ENCODE measurements at places on chromosomes 6 and 20.

GRCh38 chr6:87728706-87729105, 26.7 kb upstream of the AKIRIN2 start:
- no peak for DNase-seq

GRCh38 chr6:6406715-6407070, 86.2 kb upstream of the F13A1 start:
- DNase-seq: no peak

GRCh38 chr6:5998711-5999687, 7.7 kb downstream of the NRN1 start:
- DNase-seq: no peak

GRCh38 chr6:14665827-14666724, 548.5 kb downstream of the CD83 start:
- no peak for DNase-seq

DNA sequence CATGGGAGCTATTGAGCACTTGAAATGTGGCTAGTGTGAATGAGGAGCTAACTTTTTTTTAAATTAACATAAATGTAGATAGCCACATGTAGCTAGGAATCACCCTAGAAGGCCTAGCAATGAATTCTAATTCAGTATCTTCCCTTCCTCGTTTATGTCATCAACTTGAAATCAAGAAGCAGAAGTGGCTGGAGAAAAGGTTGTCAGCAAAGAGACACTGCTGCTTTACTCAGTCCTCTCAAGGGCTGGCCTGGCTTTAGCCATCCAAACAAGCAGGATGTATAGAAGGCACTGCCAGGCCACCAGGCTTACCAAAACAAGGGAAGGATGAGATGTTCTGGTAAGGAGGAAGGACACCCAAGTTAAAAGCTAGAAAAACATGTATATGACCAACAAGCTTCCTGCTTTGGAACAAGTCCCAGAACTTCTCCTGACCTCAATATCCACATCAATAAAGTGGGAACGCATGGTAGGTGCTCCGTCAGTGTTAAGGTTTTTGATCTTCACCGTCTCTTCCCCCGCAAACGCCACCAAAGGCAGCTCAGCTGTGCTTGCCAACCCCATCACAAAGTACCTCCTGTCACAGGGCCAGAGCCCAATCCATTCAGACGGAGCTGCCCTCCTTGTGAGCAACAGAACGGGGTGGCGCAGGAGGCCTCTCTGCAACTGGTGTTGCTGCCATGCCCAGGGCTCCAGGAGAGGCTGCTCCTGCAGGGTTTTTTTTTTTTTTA, 235.8 kb upstream of the RIN2 start:
- DNase-seq: no peak

DNA sequence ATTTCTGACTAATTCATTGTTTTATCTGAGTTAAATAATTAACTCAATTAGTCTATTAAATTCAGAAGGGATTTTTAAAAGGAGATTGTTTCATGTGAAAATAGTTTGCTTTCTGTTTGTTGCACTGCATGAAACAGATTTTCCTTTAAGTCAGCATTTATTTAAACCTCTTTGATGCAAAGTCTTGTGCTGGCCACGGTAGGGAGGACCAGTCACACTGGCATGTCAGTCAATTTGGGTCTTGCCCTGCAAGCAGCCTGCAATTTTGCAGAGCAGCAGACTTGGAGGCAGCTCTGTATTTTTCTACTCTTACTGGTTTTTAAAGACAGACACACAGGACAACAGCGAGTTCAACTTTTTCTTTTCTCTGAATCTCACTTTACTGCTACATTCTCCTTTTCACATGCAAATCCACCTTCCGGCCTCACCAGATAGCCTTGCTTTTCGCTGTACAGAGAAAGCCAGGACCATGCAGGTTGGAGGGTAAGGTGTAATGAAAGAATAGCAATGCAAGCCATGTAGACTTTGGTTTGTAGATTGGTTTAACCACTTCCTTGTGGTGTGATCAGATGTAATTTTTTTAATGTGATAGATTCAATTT, 689.9 kb upstream of the AGPAT4 start:
- no peak for DNase-seq

DNA sequence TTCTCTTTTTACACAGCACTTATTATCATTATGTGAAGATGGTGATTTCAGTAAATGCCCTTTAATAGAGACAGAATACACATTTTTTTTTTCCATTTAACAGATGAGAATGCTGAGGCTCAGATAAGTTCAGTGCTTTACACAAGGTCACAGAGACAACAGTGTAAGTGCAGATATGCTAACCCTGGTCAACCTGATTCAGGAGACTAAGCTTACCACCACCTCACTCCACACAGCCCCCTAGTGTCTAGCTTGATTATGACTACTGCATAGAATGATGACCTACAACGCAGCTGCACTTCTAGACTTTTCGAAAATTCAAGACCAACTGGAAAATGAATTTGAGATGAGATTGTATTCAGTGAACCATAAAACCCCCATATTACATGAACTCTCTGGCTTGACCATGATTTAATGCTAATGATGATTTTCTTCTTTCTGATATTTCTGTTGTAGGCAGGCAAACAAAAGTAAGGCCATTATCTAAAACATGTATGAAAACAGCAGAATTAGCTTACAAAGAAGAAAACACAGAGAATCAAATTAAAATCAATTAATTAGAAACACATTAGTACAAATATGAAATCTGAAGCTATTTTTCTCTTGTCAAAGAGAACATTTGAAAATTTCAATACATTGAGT, 212.1 kb upstream of the PHACTR1 start:
- DNase-seq: no peak

- no peak for DNase-seq
Measured at GRCh38 chr6:105045526-105045925, 88.6 kb downstream of the LIN28B start.

DNA sequence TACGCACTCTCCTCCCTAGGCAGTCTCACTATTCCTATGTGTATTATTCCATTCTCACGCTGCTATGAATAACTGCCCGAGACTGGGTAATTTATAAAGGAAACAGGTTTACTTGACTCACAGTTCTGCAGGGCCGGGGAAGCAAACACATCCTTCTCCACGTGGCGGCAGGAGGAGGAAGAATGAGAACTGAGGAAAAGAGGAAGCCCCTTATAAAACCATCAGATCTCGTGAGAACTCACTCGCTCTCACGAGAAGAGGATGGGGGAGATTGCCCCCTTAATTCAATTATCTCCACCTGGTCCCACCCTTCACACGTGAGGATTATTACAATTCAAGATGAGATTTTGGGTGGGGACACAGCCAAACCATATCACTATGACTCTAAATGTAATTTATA, 61.9 kb downstream of the ECT2L start:
- DNase-seq: no peak

GRCh38 chr6:2531426-2532215, 219.1 kb downstream of the MYLK4 start:
- no peak for DNase-seq

- DNase-seq: no peak
Measured at GRCh38 chr6:26123675-26123946, 36.4 kb downstream of the HFE start.

- DNase-seq: no peak
Measured at GRCh38 chr6:31473244-31473643, 24.7 kb upstream of the MICB start.

DNA sequence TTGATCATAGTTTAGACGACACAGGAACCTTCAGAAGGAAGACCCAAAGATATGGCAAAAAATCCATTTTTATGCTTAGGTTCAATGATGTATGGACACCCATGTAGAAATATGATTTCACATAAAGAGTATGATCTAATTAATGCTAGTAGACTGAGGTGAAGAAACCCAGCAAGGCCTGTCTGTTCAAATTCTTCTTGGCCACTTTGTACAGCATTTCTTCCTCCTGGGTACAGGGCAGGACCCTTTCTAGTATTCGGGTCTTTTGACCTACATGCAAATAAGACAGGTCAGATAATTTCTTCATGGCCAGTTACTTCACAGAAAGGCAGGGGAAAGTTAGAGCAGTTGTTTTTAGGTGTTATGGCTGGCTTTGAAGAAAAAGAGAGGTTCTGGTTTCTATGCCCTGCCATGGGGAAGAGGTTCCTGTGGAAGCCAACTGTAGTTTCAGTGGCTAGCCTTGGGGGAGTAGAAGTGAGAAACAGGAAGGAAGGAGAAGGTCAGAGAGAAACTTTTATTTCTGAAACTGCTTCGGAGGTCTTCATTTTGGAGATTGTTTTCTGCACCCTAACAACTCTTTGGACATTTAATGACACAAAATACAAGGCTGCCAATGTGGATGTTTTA, 208.3 kb downstream of the PTPRK start:
- DNase-seq: no peak

DNA sequence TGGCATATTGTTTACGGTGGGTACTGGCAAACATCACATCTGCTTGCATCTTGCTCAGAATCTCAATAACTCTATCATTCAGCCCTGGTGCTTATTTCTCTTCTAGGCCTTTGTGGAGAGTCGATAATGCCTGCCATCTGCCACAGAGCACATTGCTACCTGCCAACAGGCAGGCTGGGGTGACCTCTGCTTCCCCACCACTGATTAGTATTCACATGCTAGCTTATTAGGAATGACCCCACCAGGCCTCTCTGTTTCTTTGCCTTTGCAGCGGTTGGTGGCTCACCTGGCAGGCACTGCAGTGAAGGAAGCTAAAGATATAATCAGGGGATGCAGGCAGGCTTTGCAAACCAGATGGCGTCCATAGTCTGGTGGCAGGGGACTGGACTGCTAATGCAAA, 154.5 kb downstream of the MMS22L start:
- DNase-seq: no peak

GRCh38 chr6:103062136-103062535, 1668.6 kb downstream of the GRIK2 start:
- no peak for DNase-seq

DNA sequence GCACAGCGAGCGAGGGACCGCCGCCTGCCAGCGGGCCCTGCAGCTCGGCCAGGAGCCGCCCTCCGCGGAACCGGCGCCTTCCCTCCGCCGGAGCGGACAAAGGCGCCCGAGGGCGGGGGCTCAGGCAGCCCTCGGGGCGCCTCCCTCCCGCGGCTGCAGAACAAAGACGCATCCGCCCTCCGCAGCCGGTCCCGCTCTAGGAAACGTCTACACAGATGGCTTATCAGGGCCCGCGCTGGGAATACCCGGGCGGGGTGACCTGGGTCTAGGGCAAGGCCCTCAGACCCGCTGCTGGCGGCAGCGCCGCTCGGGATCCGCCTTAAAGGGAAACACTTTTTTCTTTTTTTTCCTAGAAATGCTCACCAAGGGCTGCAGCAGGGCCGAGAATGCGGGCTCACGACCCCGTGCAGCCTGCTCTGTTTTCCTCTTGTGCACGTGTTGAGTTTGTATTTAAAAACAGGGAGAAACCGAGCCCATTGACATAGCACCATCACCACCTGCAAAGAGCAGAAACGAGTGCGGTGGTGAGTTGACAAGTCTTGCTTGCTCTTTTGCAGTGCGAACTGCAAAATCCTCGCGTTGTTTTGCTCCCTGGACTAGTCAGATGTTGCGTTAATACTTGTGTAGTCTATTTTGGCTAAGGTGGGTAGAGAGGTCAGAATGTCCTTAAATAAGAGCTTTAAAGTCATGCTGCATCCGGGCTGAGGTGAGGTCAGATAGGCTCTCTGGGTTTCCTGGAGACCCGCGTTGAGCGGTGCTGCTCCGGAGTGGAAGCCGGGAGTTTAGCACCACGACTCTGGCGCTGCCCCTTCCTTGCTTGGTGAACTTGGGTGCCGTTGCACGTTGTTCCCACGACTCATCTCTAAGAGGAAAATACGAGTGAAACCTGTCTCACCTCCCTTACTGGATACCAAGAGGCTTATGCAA, 1.1 kb upstream of the RPS6KA2 start:
- DNase-seq: peak; percentile 26

DNA sequence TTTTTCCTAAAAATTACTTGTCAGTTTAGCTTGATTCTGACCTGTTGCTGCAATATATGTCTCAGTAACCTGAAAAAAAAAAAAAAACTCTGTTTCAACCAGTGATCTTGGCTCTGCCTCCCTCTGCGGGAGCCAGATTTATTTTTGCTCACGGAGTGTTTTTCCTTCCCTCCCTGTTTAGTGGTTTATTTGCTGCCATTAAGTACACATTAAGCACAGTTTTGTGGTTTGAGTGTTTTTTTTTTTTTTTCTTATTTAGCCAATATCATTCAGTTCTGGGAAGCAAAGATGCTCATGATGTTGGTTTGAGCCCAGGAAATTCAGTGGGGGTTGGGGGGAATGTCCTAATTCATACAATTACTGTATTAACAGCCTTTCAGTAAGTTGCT, 110.1 kb upstream of the GPR6 start:
- DNase-seq: no peak

DNA sequence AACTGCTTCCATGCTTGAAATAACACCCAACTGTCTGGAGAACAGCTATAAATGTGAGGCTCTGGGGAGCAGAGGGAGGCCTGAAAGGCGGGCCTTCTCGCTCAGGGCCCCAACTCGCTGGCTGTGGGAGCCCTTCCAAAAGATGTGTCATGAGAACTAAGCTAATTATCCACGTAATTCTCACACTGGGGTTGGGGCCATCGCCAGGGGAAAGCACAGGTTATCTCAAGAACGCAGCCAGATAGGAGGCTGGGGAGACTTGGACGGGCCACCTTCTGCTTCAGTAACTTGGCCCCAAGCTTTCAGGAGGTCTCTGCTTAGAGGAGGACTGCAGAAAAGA, 1.6 kb downstream of the PXDC1 start:
- no peak for DNase-seq

- DNase-seq: no peak
Measured at GRCh38 chr20:5085380-5085779, 34.4 kb downstream of the PCNA start.

DNA sequence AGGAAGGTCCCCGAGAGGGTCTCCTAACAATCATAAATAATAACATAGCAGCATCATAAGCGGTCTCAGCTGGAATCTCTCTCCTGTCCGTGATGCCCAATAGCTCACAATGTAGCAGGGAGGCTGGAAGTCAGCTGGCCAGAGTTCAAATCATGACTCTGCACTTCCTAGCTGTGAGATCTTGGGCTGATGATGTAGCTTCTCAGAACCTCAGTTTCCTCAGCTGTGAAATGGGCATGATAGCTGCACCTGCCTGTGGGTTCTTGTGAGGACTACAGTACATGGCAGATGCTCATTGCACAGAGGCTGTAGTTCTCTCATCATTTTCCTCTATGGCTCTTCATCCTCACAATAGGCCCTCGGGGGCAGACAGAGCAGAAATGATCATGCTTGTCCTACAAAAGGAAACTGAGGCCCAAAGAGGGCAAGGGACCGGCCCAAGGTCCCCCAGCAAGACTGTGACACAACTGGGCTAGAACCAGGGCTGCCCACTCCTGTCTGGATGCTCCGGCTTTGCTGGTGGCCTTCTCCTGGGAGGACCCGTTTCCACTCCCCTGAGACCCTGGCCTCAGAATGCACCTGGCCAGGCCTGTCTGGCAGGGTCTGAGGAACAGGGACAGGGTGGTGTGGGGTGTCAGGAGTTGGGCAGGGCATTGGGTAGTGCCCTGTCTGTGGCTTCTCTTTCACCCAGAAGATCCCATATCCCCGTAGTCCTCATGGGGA, 17.7 kb downstream of the SLC12A5 start:
- no peak for DNase-seq

GRCh38 chr6:43972913-43973300, 154.3 kb downstream of the MRPL14 start:
- no peak for DNase-seq

DNA sequence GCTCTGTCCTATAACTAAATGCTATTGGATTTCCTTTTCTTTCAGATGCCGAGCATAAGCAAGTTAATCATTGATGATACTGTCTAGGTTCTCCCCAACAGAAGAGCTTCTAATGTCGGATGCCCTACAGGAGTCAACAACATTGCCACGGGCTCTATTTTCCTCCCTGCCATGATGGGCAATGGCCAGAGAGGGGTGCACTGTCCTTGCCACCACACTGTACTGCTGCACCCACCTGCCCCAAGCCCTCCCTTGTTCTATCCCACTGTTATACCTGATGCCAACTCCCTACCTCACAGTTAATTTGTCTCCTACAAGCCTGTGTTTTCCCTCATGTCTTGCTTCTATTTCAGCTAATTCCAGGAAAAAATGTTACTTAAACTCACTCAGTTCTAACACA, 773.6 kb upstream of the CHD6 start:
- DNase-seq: no peak
